ENCODE measurements at places on chromosomes 5 and 9.

DNA sequence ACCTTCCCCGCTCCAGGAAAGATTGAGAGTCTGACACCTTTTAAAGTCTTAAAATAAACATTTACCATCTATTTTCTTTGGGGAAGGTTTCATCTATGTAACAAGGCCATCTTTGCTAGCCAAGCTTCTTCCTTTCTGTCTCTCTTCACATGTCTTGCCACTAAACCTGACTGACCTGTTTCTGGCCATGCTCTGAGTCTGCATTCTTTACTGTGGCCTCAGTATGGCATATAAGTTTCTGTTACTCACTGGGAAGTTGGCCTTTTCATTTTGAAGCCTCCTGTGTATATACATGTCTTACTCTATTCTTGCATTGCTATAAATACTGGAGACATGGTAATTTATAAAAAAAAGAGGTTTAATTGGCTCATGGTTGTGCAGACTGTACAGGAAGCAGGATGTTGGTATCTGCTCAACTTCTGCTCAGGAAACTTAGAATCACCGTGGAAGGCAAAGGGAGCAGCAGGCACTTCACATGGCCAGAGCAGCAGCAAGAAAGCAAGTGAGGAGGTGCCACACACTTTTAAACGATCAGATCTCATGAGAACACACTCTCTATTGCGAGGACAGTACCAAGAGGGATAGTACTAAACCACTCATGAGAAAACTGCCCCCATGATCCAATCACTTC is 48.1 kb downstream of the KCNV2 start:
- DNase-seq = peak; percentile 86

DNA sequence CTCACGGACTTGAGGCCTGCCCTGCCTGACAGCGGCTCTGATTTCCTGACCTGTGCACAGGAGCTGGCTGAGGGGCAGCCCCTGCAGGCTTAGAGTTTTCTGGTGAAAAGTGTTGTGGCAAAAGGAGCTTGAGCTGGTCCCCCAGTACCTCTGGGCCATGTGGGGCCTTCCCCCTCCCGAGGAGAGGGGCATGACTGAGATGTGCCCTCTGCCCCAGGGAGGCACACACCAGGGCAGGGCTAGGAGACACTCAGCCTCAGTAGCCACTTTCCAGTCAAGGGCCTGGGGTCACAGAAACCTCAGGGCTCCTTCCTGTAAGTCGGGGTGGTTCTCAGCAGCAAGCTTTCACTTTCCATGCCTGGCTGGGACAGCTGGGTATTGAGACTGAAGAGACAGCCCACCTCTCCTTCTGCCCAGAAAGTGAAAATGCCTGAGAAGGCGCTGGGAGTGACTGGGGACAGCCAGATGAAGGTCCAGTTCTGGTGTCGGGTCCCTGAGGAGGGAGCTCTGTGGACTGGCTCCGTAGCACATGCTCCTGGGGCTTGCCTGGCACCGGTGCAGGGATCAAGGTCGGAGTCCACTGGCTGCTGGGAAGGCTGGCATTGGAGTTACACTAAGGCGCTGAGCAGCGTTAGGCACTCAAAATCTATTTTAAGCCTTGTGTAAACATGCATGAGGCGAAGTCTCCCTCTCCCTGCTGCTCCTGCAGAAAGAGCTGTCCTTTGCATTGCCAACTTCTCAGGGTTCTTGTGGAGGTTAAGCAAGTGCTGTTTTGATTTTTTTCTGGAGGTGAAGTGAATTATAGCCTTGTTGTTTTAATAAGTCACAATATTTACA is 394.9 kb downstream of the GADD45G start:
- DNase-seq = peak; percentile 53

GRCh38 chr9:15927161-15927560 is 374.3 kb downstream of the CCDC171 start:
- no peak for DNase-seq

GRCh38 chr5:130939059-130939458 is 226.0 kb downstream of the HINT1 start:
- no peak for DNase-seq

DNA sequence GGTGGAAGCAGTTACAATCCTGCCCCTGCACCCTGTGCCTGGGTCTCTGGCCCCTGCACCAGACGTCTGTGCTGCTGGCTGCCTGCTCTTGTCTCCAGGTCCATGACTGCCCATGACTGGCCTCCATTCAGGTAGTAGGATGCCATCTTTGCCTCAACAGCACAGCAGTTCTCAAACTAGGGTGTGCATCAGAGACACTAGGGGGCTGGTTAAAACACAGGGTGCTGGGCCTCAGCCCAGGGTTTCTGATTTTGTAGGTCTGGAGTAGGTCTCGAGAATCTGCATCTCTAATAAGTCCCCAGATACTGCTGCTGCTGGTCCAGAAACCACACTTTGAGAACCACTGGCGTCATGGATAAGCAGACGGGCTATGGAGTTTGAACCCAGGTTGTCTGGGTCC is 24.0 kb downstream of the COL15A1 start:
- DNase-seq = no peak

DNA sequence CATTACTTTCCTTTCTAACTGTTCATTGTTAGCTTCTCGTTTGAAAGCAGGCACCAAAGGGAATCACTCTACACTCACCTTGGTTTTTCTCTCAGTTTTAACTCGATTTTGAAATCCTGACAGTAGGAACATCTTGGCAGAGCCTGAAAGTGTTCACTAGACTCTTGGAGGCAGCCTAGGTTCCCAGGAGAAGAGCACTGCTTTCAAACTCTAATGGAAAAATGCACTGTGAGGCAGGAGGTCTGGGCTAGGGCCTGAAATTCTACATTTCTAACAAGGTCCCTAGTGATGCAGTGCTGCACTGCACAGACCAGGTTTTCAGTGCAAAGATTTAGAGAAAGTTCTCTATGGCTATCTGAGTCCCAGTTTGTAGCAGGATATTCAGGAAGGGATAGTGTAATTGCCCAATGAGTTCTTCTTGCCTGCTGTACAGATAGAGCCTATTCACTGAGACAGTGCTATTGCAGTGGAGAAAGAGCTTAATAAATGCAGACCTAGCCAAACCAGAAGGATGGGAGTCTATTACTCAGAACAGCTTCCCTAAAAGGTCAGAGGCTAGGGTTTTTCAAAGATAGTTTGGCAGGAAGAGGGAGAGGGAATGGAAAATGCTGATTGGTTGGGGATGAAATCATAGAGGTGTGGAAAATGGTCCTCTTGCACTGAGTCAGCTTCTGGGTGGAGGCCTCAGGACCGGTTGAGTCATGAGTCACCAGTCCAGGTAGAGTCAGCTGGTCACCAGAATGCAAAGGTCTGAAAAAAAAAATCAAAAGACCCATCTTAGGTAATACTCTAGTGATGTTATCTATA is 153.9 kb downstream of the GPBP1 start:
- DNase-seq = peak; percentile 98

- DNase-seq = no peak
Observed at GRCh38 chr5:54956922-54957321, 28.5 kb downstream of the ESM1 start.

DNA sequence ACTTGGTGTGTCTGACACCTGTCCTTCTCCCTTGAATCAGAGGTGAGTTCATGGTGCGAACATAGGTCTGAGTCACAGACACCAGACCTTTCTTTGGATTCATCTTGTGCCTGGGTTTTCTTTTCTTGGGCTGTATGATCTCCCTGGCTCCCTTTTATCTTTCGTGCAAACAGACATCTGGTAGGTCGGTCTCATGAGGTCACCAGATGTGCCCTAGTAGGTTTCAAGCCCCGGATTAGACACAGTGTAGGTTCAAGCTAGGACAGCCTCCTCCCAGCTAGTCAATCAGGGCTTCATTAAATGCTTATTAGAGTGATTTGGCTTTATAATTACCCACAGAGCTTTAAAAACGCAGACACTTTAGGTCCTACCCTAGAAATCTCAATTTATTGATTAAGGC is 106.0 kb upstream of the MYO10 start:
- no peak for DNase-seq
